ENCODE measurements at places on chromosomes 11 and 22.

GRCh38 chr11:3723014-3723708 is 52.0 kb upstream of the CHRNA10 start:
- DNase-seq = no peak

GRCh38 chr11:112364962-112365481 is 104.4 kb upstream of the PLET1 start:
- no peak for DNase-seq

DNA sequence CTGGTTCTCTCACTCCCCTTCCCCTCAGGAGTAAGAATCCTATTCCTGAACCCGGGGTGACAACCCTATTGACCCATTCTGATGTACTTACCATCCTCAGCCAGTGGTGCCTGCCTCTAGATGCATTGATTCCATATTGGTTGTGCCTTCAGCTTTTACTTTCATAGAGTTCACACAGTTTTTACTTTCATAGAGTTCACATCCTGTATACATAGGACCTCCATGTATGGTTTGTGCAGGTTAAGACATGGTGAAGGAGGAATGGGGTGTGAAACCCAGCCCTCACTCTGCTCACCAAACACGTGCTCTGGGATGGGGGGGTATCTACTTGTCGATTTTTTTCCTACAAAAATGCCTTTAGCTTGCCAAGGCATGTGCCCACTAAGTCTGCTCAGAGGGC is 105.6 kb upstream of the TBCEL start:
- no peak for DNase-seq

GRCh38 chr11:40129266-40129665 is 1330.2 kb downstream of the LRRC4C start:
- no peak for DNase-seq

DNA sequence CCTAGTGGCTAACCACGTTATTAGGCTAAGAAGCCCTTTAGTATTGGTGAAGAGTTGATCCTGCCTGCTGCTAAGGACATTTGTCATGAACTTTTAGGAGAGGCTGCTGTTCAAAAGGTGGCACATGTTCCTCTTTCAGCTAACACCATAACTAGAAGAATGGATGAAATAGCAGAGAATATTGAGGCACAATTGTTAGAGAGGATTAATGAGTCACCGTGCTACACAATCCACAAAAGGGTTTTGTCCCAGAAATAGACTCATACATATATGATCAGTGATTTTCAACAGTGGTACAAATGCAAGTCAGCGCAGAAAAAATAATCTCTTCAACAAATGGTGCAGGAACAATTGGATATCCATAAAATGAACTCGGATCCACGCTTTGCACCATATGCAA is 7.0 kb upstream of the MSANTD2 start:
- DNase-seq = no peak

- DNase-seq = peak; percentile 66
Observed at GRCh38 chr11:69337211-69337721, 43.3 kb downstream of the MYEOV start.

- DNase-seq = peak; percentile 68
Observed at GRCh38 chr22:42317008-42317407, 46.6 kb upstream of the TCF20 start.

GRCh38 chr11:67492069-67492727 is 9.4 kb downstream of the AIP start:
- no peak for DNase-seq

GRCh38 chr11:44777209-44778194 is 50.7 kb downstream of the TSPAN18 start:
- no peak for DNase-seq

GRCh38 chr11:12846786-12847615 is 162.1 kb upstream of the RASSF10 start:
- no peak for DNase-seq

DNA sequence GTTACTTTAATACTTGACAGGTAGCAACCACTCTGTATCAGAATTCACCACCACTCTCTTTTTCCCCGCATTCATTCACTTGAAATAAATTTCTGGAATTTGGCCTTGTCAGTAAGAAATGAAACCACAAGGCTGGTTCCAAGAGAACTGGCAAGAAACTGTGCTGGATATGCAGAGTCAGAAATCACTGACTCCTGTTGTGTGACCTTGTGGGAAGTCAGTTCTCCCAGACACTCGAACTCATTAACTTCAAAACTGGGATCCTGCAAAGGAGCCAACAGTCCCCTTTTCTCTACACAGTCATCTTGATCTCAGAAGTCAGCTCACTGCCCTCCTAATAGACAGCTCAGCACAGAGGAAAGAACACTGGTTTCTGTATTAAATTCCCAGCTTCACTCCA is 142.7 kb downstream of the LRRC4C start:
- no peak for DNase-seq

GRCh38 chr11:74069146-74070046 is 60.5 kb upstream of the UCP3 start:
- DNase-seq = no peak

DNA sequence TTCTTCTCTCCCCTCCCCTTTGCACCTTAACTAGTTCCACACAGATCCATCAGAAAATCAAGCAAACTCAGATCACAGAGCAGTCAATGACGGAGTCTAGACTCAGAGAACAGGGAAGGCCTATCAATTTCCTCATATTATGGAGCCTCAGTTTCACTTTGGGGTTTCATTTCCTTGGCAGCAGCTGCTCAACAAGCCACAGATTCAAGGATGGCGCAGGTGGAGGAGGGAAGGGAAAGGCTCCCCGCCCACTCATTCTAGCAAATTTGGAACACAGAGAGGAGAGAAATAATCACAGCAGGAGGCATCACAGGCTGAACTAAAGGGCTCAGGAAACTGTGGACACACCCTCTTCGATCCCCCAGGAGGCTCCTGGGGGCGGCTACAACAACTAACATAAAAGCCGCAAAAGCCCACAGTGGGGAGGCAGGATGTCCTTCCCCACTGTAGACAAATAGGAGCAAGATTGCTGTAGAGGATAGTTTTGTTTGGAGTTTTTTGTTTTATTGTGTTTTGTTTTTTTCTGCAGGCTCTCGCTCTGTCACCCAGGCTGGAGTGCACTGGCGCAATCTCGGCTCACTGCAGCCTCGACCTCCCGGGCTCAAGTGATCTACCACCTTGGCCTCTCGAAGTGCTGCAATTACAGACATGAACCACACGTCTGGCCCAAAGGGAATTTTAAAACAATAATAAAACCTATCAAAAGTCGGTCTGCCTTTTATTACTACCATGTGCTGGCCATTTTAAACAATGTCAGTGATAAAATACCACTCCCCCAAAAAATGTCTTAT is 3.4 kb downstream of the PLAAT3 start:
- DNase-seq = no peak

DNA sequence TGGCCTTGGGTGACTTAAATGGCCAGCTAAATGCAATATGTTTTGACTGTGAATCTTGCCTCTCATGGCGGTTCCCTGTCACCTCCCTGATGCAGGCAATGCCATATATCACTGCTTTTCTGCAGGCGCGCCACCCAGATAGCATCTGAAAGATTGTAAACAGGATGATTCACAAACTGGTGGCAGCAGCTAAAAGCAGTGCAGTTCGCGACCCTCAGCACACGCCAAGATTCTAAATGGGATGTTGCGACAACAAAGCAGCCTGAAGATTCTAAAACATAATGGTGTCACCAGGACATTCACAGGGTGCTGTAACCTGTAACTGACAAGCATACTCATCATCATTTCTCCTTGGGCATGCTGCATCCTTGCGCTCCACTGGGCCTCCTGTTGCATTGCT is 440.4 kb upstream of the CADM1 start:
- no peak for DNase-seq

GRCh38 chr11:115745066-115745465 is 240.9 kb upstream of the CADM1 start:
- DNase-seq = no peak

DNA sequence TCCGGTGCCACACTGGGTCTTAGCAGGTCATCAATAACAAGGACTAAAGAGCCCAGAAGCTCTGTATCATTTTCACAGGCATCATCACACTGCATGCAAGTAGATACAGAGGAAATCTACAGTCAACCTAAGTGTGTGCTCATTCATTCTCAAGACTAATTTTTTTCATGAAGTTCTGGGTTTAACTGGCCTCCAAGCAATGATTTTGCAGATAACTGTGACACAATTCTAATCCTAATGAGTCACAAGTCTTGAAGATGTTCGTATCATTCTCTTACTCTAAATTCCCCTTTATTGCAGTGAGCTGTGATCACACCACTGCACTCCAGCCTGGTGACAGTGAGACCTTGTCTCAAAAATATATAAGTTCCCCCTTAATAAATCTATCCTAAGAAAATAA is 2.5 kb downstream of the OR52W1 start:
- DNase-seq = no peak

DNA sequence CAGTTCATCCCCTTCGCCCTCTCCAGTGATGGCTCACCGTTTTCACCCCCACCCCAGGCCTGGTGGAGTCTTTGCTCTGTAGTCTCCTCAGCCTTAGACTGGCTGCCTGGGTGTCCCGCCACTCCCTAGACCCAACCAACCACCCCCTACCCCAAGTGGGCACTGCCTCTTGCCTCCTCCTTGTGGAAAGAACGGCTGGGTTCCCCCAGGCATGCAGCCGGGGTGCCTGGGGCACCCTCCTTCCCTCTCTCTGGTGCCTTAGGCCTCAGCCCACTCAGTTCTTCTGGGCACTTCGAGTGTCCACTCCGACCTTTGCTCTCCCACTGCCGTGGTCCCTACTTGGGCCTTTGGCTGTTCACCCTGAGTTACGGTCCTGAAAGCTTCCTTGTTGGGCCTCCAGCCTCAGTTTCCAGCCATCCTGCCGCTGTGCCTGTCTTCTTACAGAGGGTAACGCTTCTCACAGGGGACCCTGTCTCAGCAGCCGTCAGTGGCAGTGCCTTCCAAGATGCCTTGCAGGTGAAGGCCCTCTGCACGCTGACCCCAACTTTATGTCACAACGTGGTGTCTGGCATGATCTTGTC is 3.1 kb downstream of the GRIK4 start:
- no peak for DNase-seq

DNA sequence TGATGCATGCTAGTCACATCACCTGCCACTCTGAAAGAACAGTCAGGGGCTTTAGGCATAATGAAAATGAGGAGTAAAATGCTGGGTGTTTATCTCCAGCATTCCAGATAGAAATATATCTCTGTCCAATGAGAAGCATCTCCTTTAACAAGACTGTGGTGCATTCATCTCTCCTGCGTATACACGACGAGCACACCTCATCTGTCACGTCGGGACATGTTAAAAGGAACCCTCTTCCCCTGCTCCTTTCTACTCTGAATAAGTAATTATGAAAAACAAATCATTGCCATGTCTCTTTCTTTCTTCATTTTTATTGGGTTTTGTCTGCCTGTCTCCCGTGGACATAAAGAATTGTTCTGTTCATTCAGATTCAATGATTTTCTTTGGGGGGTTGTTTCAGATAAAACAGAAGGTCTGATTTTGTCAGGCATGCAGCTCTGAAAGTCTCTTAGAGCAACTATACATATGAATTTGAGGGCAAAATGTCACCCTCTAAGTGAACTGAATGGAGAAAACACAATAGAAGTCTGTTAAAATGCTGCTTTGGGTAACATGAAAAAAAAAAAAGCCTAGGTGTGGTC is 195.0 kb downstream of the MAML2 start:
- no peak for DNase-seq

DNA sequence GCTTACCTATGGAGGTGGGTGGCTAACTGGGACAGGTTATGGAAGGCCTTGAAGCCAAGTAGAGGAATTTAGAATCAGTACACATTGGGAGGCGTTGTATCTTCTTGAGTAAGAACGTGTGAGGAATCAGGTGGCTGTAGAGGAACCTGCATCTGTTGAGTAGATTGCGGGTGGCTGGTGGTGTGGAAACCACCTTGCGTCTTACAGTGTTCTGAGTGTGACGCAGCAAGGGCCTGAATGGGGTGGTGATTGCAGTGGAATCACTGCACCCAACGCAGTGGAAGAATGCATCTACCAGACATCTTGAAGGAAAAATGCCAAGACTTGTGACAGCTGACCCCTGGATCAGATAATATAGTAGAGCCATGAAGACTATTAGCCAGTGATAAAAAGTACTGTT is 110.8 kb upstream of the NNMT start:
- DNase-seq = no peak

DNA sequence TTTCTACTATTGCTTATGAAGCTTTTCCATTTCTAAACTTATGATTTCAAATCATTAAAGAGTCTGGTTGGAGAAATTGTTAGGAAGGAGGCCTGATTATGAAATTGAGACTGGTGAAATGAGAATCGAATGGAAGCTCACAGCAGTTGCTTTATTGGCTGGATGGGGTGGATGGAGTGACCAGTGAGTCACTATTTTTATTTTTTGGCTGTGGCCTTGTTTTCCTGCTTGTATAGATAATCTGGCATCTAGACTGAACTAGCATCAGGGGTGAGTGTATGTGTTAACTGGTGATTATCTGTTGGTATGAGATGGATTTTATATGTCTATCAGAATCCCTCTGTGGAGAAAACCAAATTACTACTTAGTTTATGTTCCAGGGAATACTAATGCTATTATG is 36.2 kb downstream of the UVRAG start:
- no peak for DNase-seq

GRCh38 chr11:35662061-35662648 is 420 bp upstream of the TRIM44 start:
- DNase-seq = peak; percentile 4

- DNase-seq = no peak
Observed at GRCh38 chr22:42327462-42328129, 57.1 kb upstream of the TCF20 start.

DNA sequence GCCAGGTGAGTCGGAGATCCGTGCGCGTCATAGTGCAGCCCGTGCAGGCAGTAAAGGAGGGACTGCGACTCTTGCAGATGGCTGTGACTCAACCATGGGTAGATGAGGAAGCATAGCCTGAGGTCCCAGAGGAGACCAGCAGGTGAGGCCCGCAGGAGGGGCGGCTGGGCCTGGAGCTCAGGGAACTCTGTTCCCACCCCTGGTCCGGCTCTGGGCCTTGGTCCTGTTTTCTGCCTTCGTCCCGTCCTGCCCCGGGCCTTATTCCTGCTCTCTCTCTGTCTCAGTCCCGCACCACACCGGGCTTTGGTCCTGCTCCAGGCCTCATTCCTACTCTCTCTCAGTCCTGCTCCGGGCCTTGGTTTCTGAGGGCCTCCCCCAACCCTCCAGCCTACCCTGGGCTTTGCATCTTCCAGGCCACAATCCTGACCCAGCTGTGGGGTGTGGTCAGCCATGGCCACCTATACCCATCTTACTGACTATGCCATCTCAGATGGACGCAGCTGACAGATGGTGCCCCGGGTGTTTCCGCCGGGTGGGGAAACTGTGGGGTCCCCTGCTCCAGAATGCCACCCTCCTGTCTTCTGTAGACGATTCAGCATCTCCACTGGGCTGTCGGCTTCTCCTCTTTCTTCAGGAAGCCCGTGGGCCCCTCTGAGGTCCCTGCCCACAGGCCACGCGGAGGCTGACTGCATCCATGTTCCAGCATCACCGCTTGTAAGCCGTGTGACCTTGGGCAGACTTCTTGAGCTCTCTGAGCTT is 1134.1 kb downstream of the BRD1 start:
- no peak for DNase-seq

GRCh38 chr11:26231252-26231661 is 100.7 kb upstream of the ANO3 start:
- no peak for DNase-seq

- DNase-seq = peak; percentile 77
Observed at GRCh38 chr22:50190182-50190940, 4.6 kb downstream of the TRABD start.

GRCh38 chr11:130278151-130278550 is 36.6 kb downstream of the ZBTB44 start:
- DNase-seq = no peak

Data from activated naive CD4-positive, alpha-beta T cell treated with Interleukin-2 at 50 U/mL for 16 hours (primary cell).